ENCODE measurements at places on chromosomes 16 and 17.

DNA sequence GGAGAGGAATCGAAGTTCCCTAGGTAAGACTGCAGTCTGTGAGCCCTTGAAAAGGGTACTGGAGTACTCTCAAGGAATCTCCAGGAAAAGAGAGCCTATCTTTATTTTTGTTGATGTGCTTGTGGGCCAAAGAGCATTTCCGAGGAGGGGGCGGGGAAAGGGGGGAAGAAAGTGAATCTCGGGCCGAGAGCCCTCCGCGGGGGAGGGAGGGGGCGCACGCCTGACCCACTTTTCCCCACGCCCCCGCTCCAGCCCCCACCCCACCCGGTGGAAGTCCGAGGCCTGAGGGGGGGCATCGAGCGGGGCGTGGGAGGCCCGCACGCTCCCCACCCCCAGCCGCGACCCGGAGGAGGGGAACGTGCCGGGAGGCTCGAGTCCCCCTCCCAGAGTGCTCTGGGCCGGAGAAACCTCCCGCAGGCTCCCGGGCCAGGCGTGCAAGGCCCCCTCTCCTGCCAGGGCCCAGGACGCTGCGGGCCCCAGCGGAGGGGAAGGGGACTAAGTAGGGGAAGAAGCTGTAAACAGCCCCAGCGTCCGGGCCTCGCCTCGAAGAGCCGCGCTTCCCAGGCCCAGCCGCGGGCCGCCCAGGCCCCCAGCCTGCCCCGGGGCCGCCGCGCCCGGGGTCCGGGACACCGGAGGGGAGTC lies 444 bp downstream of the HELZ start:
- peak; percentile 49 for DNase-seq

DNA sequence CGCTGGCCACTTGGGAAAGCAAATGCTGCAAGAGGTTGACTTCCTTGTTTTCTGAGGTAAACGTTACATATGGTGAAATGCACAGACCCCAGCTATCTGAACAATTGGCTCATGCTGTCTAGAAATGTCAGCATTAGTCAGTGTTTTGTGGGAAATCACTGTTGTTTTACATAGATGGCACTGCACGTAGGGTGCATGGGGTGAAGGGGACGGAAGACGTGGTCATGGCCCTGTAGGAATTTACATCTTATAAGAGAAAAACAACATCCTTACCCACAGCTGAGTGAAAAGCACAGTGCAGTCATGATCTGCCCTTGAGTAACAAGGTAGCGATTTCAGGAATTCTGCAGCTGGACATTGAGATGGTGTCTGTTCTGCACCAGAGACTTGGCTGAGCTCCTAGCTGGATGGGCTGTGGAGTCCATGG lies 15.2 kb downstream of the RPTOR start:
- DNase-seq = no peak

DNA sequence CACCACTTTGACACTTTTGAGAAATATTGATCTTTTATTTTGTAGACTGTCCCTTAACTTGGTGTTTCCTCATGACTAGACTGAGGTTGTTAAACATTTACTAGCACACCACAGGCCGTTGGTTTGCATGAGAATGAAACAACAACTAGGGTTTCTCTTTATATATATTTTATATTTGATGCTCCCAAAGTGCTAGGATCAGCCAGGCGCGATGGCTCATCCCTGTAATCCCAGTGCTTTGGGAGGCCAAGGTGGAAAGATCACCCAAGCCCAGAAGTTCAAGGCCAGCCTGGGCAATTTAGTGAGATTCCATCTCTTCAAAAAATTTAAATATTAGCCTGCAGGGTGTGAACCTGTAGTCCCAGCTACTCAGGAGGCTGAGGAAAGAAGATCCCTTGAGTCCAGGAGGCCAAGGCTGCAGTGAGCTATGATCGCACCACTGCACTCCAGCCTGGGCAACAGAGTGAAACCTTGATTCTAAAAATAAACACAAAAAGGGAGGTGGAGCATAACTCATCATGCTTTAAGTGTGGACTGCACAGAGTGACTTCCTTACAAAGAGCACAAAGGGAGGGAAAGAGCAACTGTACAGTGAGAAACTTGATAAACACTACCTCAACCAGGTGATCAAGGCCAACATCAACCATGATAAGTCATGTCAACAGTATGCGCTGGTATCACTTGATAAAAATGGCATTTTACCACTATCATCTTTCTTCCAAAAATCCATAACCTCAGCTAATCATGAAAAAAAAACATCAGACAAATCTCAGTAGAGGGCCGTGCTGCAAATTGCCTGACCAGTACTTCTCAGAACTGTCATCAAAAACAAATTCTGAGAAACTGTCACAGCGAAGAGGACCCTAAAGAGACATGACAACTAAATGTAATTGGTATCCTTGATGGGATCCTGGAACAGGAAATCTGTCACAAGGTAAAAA lies 72.8 kb upstream of the ATF7IP2 start:
- no peak for DNase-seq

GRCh38 chr17:21279582-21279981 lies 4.9 kb upstream of the MAP2K3 start:
- DNase-seq = no peak

DNA sequence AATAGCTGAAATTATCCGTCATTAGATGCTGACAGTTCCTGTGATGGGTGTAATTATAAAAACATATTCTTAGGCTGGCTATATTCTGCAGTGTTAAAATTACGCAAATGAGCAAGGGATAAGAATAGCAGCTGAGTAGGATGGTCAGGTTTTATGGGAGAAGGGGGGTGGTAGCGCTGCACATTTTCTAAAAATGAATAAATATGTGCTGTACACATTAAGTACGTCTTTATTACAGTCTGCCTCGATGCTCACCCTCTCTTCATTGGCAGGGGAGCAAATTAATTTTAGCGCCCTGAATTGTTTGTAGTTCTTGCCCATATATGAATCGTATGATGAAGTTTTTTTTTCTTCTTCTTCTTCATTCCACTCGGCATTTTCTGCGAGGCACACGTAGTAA lies 244.2 kb downstream of the SNX29 start:
- no peak for DNase-seq

DNA sequence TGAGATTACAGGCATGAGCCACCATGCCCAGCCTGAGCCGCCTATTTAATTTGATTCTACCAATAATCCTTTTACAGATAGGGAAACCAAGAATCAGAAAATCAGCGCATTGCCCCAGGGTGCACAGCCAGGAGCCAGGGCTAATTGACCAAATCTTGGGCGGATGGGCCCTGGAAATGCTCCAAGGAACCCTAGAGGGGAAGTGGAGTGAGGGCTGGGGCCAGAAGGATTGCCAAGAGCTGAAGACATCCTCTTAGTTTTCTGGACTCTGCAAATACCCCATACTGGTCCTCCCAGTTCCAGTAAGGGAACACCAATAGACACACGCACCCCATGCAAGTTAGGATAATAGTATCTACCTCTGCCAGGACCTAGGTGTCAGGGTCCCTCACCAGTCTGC lies 3.8 kb downstream of the FHOD1 start:
- DNase-seq = no peak

DNA sequence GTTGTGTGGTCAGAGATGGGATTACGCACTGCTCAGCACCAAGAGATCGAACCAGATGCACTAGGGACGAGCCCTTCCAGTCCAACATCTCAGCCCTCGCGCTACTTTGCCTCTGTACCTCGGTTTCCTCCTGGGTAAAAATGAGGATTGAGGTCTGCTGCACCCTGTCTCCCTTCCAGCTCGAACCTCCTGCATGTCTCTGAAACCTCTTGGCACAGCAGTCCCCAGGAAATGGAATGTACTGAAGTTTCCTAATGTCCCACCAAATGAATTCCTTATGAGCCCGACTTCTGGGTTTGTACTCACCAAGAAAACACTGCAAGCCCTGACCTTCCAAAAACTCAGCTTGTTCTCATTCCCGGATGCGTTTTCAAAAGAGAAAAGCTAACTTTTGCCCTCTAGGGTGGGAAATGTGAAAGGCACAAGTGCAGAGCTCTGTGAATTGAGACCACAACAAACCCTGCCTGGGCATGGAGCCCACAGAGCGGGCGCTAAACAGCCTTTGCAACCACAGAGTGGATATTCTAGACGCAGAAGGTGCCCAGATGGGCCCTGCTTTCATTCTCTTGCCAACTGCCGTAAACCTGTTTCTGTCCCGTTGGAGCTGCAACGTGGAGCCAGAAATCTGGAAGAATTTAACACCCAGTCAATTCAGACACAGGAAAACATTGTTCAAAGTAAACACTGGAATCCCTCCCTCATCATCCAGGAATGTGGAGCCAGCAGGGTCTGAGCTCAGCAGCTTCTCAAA lies 10.3 kb downstream of the CDRT4 start:
- no peak for DNase-seq

GRCh38 chr17:76104140-76104895 lies 731 bp upstream of the EXOC7 start:
- DNase-seq = no peak

Measured in Caco-2 (cell line).